ENCODE measurements at places on chromosomes 3 and 15. TPM values are rescaled to one million over a fixed set of nuclear protein-coding genes. Genes with fewer than 3 reads are reported as not detected.

The GUCA1C gene
- total RNA-seq: not detected

The CADPS gene
- total RNA-seq: 0.26 TPM

The ACVR2B gene
- 56.7 TPM for total RNA-seq

The GOLGA8S gene
- total RNA-seq: 0.28 TPM

The CPN2 gene
- total RNA-seq: not detected

The TRH gene
- 0.49 TPM for total RNA-seq

The SKOR1 gene
- 0.21 TPM for total RNA-seq

The TMEM108 gene
- 14.2 TPM for total RNA-seq

DNA sequence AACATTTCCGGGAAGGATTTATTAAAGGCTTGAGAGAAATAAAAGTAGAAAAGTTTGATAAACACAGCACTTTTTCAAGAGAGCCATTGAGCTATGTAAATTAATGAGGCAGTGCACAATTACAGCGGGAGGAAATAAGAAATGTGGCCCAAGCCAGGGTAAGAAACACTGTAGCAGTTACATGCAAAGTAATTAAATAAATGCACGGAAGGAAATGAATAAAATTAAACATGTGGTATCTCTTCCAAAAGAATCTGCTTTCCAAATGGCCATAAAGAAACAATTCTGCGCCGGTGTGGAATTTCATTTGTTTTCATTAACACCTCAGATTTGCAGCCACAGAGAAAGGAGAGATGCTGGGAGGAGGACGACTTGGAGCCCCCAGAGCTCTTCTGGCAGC, 35.3 kb downstream of the ZPLD1 start:
- no peak for DNase-seq
- H3K36me3 ChIP-seq: no peaks in the 10 kb centered on the region
- H3K4me1 ChIP-seq: no peaks in the 10 kb centered on the region
- H3K27me3 ChIP-seq: peaks cover 2% of the 10 kb centered on the region
- H3K4me3 ChIP-seq: no peak overlapping the region

GRCh38 chr15:85992224-85992623, 87.4 kb upstream of the AGBL1 start:
- no peak overlapping the region for H3K4me3 ChIP-seq
- no peaks in the 10 kb centered on the region for H3K4me1 ChIP-seq
- no peak overlapping the region for H3K27ac ChIP-seq
- peaks cover 2% of the 10 kb centered on the region for H3K27me3 ChIP-seq
- DNase-seq: no peak

DNA sequence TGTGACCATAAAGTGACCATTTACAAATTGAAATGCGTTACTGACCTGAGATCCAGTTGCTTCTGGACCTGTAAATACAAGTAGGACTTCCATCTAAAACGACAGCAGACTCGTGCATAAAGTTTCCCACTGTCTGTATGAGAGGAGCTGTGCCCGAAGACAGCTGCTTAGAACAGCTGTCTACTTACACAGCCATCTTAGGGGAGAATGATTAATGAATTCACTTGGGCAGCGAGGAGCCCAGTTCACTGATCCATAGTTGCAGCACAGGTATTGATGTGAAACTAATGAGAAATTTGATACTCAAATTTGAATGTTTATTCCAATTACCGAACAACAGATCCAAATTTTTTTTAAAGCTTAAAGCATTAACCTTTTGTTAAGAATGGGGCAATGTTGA, 748.1 kb downstream of the NR2F2 start:
- no peak for DNase-seq
- no peak overlapping the region for H3K27ac ChIP-seq
- no peaks in the 10 kb centered on the region for H3K27me3 ChIP-seq
- H3K4me1 ChIP-seq: peaks cover 4% of the 10 kb centered on the region
- H3K36me3 ChIP-seq: no peaks in the 10 kb centered on the region

DNA sequence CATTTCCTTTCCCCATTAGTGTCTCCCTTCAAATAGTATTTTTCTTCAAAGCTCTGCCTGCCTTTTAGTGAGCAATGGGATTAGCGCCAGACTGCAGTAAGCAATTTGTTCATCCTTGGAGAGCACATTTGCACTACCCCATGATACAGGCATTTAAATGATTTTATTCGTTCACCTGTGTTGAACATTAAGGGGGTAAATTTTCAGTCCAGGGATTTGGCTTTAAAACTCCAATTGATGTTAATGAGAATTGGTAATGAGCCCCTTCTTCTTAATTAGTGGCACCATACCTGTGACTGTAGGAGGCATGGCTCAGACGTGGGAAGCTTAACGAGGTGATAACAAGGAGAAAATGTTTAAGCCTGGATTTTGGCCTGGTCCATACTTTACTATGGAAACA, 161.4 kb upstream of the NANOGP8 start:
- H3K4me1 ChIP-seq: no peaks in the 10 kb centered on the region
- H3K27me3 ChIP-seq: no peaks in the 10 kb centered on the region
- no peaks in the 10 kb centered on the region for H3K36me3 ChIP-seq
- no peak overlapping the region for H3K27ac ChIP-seq

DNA sequence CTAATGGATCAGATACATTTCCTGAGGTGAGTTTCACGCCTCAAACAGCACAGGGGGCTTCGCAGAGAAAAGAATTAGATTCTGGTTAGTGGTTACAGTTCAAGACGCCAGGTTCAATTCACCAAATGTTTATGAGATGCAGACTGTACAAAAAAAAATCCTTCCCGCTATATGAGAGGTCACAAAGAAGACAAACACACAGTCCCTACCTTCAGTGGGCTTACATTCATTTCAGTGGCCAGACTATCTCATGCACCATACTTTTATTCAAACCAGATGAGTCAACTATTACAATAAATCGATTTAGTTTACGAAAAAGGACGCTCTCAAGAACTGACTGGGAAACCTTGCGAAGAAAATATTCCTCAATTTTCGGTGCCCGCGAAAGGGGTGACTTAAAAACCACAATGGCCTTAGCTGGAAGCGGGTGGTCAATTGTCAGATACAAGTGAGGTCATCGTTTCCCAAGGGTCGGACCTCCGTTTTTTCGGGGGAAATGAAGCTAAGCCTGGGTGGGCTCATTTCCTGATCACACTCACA, 695 bp downstream of the METTL6 start:
- DNase-seq: no peak
- H3K4me1 ChIP-seq: peaks cover 23% of the 10 kb centered on the region
- H3K27ac ChIP-seq: peak overlapping the region; percentile 98

DNA sequence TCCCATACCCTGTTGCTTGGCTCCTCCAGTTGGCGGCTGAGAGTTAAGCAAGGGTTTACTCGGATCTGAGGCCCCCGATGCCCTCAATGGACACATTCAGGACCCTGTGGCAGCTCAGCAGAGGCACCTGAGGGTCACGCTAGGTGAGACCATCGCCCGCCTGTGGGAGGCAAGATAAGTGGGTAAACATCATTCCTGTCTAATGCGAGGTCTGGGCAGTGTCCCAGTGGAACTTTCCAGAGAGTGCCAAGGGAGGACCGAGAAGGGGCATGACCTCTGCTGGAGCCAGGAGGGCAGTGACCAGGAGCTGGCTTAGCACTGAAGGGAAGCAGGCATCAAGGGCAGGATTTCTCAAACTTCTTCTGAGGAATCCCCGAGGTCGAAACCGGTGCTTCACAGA, 65.4 kb upstream of the SEC61A1 start:
- H3K36me3 ChIP-seq: no peaks in the 10 kb centered on the region
- DNase-seq: no peak
- H3K27ac ChIP-seq: no peak overlapping the region
- peaks cover 1% of the 10 kb centered on the region for H3K27me3 ChIP-seq

DNA sequence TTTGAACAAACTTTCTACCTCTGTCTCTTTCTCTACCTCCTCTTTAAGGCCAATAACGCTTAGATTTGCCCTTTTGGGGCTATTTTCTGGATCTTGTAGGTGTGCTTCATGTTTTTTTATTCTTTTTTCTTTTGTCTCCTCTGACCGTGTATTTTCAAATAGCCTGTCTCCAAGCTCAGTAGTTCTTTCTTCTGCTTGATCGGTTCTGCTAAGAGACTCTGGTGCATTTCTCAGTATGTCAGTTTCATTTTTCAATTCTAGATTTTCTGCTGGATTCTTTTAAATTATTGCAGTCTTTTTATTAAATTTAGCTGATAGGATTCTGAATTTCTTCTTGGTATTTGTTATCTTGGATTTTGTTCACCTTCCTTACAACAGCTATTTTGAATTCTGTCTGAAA, 148.7 kb downstream of the RSRC1 start:
- H3K27ac ChIP-seq: no peak overlapping the region
- H3K36me3 ChIP-seq: peaks cover 5% of the 10 kb centered on the region
- H3K27me3 ChIP-seq: no peaks in the 10 kb centered on the region
- H3K4me1 ChIP-seq: no peaks in the 10 kb centered on the region

- DNase-seq: peak; percentile 15
- H3K36me3 ChIP-seq: no peaks in the 10 kb centered on the region
- no peak overlapping the region for H3K27ac ChIP-seq
These were observed 464.1 kb upstream of the RARB start for GRCh38 chr3:24963762-24964625.

DNA sequence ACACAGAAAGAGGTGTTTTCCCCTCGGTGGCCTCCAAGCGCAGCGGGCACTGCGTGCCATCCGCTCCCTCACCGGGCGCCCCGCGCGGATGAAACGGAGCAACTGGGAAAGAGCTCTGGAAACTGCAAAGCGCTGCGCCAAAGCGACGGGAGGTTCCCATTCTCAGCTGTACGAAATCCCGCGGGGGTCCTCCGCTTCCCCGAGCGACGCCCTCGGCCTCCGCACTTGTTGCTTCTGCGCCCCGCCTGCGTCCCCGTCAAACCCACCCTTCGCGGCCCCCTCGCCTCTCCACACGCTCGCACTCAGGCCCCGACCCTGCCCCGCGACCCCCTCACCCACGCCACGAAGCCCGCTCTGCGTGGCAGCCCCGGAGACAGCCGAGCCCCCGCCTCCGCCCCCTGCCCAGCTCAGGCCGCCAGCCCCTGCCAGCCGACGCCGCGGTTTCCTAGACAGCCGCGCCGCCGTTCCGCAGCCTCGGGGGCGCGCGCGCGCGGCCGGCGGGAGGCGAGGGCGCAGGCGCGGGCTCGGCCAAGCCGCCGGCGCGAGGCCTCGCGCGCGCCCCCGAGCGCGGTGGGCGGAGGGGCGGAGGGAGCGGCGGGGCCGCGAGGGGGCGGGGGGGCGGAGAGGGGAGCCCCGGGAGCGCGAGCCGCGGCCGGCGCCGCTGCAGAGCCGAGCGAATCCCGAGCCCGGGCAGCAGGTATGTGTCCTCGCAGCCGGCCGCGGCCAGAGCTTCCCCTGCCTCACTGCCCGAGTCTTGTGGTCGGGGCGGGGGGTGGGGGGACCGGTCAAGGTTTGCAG, at the start of gene TMEM266:
TSS of gene TMEM266 (plus strand) at position 666 of the 798 bp plus-strand sequence. CDS start 74,279 bp downstream, outside the sequence.
- peak within 1 kb of the TSS; percentile 24 for H3K27ac ChIP-seq
- H3K36me3 ChIP-seq: no peaks in the 10 kb centered on the region
- peaks cover 38% of the 10 kb centered on the region for H3K4me1 ChIP-seq
- peaks cover 7% of the 10 kb centered on the region for H3K27me3 ChIP-seq
- peak; percentile 76 for DNase-seq
- peak within 1 kb of the TSS; percentile 92 for H3K4me3 ChIP-seq

- no peaks in the 10 kb centered on the region for H3K36me3 ChIP-seq
- no peak for DNase-seq
- no peak overlapping the region for H3K4me3 ChIP-seq
These were observed 7.1 kb upstream of the C3orf80 start for GRCh38 chr3:160218136-160218535.

DNA sequence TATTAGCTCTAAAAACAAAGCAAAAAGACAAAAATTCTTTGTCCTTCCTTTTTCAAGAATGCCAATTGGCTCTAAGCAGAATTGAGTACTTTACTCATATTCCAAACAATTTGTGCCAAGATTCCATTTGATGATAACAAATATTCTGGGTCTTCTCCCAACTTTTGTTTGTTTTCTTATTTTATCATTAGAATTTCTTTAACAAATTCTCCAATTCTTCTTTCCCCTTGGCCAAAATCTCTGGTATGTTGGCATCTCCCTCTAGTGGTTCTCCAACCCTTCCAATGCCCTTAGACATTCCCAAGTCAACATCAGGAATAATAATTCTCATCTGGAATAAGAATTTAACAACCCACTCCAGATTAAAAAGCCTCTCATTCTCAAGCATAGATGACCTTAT, 5.3 kb downstream of the CPOX start:
- H3K27me3 ChIP-seq: no peaks in the 10 kb centered on the region
- H3K4me1 ChIP-seq: peaks cover 6% of the 10 kb centered on the region
- H3K4me3 ChIP-seq: no peak overlapping the region
- H3K27ac ChIP-seq: no peak overlapping the region
- peaks cover 12% of the 10 kb centered on the region for H3K36me3 ChIP-seq

GRCh38 chr15:78880813-78881212, 8.1 kb downstream of the MORF4L1 start:
- no peak for DNase-seq
- no peak overlapping the region for H3K27ac ChIP-seq
- H3K36me3 ChIP-seq: peaks cover 5% of the 10 kb centered on the region

GRCh38 chr3:148466143-148466542, 231.6 kb upstream of the AGTR1 start:
- peak overlapping the region; percentile 51 for H3K27ac ChIP-seq
- no peak overlapping the region for H3K4me3 ChIP-seq
- DNase-seq: no peak
- peaks cover 20% of the 10 kb centered on the region for H3K4me1 ChIP-seq
- peaks cover 1% of the 10 kb centered on the region for H3K27me3 ChIP-seq

GRCh38 chr15:66962522-66962921, 102.9 kb upstream of the SMAD3 start:
- DNase-seq: no peak
- peaks cover 3% of the 10 kb centered on the region for H3K27me3 ChIP-seq
- no peaks in the 10 kb centered on the region for H3K36me3 ChIP-seq
- H3K27ac ChIP-seq: no peak overlapping the region

DNA sequence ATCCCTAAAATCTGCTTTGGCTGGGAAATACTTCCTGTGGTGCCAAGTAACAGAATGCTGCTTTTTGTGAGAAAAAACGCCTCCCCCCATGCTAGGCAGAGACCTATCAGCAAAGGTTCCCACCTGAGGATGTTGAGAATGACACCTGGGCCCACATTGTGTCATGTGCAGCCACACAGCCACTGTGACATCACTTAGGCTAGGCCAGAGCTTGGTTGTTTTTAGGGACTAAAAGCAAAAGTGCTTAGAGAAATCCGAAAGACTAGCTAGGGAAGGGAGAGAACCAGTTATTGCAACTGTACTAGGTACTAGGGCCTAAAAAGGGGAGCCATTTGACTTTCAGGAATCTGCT, 6.2 kb downstream of the ZDHHC3 start:
- H3K4me3 ChIP-seq: no peak overlapping the region
- peaks cover 6% of the 10 kb centered on the region for H3K36me3 ChIP-seq
- DNase-seq: no peak
- H3K27me3 ChIP-seq: no peaks in the 10 kb centered on the region
- H3K4me1 ChIP-seq: peaks cover 52% of the 10 kb centered on the region

DNA sequence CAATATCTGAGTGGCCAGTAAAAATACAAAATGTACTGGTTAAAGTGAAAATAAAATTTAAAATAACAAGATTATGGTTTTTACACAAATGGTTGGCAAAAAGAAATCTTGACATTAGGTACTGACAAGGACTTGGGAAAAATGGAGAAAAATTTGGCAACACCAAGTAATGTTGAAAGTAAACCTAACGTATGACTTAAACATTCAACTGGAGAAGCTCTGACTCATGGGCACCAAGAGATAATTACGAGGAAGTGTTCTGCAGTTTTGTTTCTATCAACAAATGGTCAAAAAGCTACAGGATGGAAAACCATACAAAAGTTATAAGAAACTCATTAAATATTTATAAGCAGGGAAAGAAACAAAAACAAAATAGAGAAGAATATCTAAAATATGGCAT, 177.7 kb downstream of the ZNF385D start:
- no peaks in the 10 kb centered on the region for H3K4me1 ChIP-seq
- H3K36me3 ChIP-seq: no peaks in the 10 kb centered on the region
- no peak overlapping the region for H3K4me3 ChIP-seq
- H3K27me3 ChIP-seq: no peaks in the 10 kb centered on the region

- no peak overlapping the region for H3K4me3 ChIP-seq
- DNase-seq: no peak
- no peaks in the 10 kb centered on the region for H3K36me3 ChIP-seq
- H3K27me3 ChIP-seq: peaks cover 3% of the 10 kb centered on the region
- peaks cover 5% of the 10 kb centered on the region for H3K4me1 ChIP-seq
These were observed 42.0 kb upstream of the ATP10A start for GRCh38 chr15:25905140-25905539.
